GM04503 (cell line): ENCODE measurements at places on chromosomes 16 and 17.

DNA sequence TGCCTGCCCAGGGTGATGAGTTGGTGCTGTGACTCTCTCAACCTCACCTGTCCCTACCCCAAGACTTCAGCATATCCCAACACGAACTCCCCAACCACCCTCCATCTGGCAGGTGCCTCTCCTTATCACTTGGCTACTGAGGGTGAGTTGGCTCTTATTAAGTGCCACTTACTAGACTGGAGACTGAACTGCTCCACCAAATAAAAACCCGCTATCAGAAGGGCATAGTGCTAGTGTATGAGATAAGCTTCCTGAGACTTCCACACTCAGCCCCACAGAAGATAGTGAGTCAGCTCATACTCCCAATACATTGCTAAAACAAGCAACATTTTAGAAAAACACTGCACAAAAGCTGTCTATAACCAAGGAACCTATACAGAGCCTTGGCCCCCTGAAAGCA, 16.0 kb upstream of the CCL18 start:
- DNase-seq: no peak

GRCh38 chr17:61684818-61685217, 93.8 kb upstream of the NACA2 start:
- no peak for DNase-seq

GRCh38 chr17:76537578-76538280, at the start of gene CYGB:
Gene CYGB, minus strand, starts transcription at chr17:76537709. Its CDS starts 167 bp downstream, at chr17:76537542.
- no peak for DNase-seq

DNA sequence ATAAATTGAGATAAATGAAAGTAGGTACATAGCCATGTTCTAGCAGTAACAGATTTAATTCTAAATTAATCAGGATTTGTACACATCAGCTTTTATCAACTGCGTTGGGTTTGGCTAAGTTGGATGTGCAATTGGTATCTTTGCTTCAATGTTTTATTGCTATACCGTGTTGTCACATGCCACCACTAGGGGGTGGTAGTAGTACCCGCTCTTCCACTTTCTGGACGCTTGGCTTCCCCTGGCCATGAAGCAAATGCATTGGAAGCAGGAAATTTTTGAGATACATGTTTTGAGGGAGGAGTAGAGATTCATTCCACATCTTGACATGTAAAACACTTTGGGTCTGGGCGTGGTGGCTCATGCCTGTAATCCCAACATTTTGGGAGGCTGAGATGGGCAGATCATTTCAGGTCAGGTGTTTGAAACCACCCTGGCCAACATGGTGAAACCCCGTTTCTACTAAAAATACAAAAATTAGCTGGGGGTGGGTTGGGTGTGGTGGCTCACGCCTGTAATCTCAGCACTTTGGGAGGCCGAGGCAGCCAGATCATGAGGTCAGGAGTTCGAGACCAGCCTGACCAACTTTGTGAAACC, 58.6 kb downstream of the EMP2 start:
- no peak for DNase-seq

DNA sequence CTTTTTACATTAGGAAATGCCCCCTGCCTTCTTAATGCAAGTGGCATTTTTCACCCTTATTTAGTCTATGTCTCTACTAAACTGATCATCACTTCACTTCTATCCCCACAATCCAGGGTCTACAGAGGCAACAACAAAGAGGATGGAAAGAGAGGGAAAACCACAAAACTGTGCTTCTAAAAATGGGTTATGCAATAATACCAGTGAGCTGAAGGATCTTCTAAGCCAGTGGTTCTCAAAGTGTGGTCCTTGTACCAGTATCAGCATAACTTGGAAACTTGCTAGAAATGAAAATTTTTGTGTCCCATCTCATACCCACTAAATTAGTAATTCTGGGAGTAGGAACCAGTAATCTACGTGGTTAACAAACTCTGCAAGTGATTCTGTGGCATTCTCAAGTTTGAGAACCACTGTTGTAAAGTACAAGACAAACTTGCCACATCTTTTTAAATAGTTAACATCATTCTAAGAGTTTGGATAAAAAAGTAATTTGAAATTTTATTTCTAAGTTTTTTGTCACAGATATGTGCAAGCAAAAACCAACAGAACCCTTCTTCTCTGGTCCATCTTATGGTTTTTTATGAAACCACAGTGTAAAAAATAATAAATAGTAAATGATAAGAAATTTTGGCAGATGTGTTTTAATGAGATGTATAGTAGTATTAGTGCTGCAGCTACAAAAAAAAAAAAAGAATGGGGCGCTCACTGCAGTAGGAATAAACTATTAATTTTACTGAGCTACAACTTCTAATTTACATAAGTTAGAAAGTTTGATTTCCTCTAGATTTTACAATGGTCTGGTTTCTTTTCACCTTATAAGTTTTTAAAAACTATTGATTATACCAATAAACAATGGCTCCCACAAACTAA, 16.2 kb downstream of the CDC27 start:
- no peak for DNase-seq

DNA sequence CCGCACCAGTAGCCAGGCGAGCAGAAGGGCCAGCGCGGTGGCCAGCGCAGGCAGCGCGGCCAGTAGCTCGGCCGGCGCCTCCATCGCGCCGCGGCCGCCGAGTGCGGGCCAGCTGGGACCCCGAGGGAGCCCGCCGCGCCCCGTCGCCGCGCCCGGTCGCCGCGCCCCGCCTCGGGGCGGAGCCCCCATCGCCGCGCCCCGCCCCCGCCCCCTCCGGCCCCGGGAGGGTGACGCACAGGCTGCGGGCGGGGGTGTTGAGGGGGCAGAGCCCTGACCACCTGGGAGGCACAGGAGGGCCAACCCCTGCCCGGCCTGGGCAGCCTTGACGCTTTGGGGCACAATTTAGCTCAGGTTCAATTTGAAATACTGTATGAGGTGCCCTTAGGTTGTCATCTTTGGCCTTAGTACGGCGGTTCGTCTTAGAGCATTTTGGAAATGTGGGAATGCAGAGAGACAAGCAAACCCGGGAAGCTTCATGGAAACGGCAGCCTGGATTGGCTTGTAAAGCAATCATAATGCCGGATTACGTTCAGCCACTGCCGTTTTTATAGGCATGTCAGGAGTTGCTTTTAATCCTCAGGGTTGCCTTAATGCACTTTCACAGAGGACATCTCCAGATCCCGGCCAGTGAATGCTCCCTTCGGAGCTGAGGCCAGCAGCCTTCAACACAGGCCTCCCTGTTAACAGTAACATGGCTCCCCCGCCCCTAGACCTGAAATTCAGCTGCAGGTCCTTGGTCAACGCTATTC, at the start of gene MXRA7:
MXRA7 (minus strand) TSS at position 103 of the 749 bp plus-strand sequence; CDS start at position 84, 19 bp downstream.
- no peak for DNase-seq

DNA sequence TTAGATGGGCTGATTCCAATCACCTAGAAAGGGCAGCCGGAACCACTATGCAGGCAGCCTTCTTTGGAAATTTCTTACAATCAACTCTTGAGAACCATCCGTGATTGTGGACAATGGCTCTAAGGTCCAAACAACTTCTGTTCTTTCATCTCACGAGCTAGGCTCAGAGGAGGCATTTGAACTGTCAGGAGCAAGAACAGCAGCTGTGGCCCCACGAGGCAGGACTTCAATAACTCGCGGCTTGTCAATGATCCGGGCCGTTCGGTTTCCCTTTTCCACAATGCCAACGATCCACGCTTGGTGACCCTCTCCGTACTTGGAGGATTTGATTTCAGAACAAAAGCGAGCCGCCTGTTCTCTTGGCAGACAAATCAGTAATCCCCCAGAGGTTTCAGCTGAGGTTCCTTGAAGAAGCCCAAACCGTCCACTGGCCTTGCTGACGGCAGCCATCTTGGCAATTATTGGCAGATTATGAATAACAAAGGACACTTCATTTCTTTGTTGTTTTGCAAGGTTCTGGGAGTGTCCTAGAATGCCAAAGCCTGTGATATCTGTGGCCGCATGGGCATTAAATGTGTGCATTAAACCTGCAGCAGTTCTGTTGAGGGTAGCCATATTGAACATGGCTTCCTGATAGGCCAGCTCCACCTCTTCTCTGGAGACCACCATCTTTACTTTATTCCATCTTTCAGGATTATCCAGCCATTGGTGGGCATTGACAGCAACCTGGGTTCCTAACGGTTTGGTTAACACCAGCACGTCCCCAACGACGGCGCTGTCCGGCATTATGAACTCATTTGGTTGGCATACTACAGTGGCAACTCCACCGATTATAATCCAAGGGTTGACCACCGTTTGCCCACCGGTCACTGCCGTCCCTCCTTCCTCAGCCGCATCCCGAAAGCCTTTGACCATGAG, 1.2 kb downstream of the SEPHS2 start:
- no peak for DNase-seq

GRCh38 chr17:72615627-72615991, 476.9 kb downstream of the SLC39A11 start:
- no peak for DNase-seq

GRCh38 chr17:50527949-50528474, 4.5 kb upstream of the EPN3 start:
- no peak for DNase-seq

- no peak for DNase-seq
These were observed 34.0 kb downstream of the B9D1 start for GRCh38 chr17:19328441-19329061.

GRCh38 chr17:67203818-67204217, 41.2 kb downstream of the HELZ start:
- DNase-seq: no peak

GRCh38 chr17:29138184-29138955, 41.8 kb downstream of the MYO18A start:
- DNase-seq: no peak

DNA sequence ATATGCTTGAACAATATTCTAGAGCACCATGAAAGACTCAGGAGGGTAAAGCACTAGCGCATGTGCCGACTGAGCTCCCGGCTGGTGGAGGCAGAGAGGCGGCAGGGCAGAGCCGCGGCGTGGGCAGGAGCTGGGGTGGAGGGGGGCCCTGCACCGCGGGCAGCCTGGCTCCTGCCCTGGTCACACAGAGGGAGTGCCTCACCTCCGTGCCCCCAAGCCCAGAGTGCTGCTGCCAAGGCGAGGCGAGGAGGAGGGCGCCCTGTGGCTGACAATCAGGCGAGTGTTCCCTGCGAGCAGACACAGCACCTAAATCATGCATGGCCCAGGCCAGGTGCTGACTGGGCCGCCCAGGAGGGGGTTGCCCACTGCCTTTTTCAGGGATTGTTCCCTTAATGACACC, 105.8 kb upstream of the TNRC6C start:
- no peak for DNase-seq

DNA sequence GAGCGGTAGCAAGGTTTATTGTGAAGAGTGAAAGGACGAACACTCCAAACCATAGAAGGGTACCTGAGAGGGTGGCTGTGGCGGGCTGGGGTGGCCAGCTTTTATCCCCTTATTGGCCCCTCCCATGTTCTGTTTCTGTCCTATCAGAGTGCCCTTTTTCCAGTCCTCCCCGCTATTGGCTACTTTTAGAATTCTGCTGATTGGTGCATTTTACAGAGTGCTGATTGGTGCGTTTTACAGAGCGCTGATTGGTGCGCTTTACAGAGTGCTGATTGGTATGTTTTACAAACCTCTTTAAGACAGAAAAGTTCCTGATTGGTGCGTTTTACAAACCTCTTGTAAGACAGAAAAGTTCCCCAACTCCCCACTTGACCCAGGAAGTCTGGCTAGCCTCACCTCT, 12.5 kb downstream of the GSG1L2 start:
- DNase-seq: no peak

GRCh38 chr16:68147444-68147843, 62.3 kb downstream of the NFATC3 start:
- no peak for DNase-seq

GRCh38 chr17:64461788-64462187, 12.9 kb downstream of the MILR1 start:
- DNase-seq: no peak

- no peak for DNase-seq
These were observed 8.5 kb upstream of the LONP2 start for GRCh38 chr16:48235556-48236136.

DNA sequence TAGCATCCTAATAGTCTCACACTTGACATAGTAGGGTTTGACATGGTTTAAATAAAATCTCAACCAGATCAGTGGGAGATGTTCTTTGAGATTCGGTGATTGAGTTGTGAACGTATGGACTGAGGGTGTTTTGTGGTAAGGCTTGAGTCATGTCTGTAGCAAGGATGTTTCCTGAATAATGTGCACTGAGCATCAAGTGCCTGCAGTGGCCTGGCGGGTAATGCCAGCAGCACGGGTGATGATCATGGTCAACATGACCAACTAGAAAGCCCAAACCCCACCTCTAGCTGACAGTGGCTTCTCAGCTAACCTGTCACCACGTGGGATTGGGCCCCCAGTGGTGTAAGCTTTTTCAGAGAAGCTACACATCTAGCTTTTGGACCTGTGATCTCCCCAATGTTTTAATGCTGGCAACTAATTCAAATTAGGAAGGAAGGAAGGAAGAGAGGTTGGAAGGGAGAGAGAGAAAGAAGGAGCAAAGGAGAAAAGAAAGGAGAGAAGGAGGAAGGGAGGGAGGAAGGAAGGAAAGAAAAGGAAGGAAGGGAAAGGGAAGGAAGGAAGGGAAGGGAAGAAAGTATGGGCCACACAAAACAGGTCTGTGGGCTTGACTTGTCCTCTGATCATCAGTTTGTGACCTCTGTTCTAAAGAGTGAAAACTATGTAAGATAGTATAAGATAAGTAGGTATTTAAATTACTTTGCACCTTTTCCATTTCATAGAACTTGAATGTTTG, 55.4 kb downstream of the WWOX start:
- DNase-seq: no peak

DNA sequence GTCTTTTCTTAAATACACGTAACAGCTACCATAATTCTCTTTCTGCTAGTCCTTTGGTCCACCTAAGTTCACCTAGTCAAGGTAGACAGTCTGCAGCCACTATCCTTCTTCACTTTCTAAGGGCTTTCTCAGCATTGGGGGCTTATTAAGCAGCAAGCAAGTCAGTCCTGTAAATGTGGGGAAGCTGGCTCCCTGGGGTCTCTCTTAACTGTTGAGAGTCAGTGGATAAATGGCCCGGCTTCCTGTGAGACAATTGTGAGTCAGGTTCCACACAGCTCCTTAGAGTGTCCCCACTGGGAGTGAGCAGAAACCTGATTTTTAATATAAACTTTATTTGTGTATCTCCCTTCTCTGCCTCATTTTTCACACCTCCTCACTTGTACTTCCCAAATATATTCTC, 132.1 kb downstream of the CDH13 start:
- DNase-seq: no peak

- no peak for DNase-seq
These were observed 119.4 kb downstream of the OR1D5 start for GRCh38 chr17:2943981-2944380.

- DNase-seq: no peak
These were observed 1.9 kb upstream of the AXIN1 start for GRCh38 chr16:354291-354881.

DNA sequence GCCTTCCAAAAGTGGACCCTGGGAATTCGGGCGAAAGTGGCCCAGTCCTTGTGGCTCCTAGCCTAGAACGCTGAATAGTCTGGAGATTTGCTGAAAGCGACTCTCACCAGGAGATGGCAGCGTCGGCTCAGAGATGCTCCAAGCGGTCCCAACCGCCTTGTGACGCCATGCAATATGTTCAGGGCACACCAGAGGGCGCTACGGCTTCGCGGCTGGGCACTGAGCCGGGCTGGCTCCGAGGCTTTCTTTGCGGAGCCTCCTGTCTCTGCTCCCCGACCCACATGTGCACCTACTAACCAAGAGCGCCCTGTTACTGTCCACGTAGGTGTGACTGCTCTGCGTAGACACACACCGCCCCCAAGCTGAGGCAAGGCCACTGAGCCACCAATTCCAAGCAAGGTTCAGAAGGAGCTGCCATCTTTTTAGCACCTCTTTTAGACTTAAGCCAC, 36.9 kb downstream of the SYCE1L start:
- no peak for DNase-seq
